Kidney epithelial cell (primary cell): ENCODE measurements at places on chromosomes 13 and 19.

DNA sequence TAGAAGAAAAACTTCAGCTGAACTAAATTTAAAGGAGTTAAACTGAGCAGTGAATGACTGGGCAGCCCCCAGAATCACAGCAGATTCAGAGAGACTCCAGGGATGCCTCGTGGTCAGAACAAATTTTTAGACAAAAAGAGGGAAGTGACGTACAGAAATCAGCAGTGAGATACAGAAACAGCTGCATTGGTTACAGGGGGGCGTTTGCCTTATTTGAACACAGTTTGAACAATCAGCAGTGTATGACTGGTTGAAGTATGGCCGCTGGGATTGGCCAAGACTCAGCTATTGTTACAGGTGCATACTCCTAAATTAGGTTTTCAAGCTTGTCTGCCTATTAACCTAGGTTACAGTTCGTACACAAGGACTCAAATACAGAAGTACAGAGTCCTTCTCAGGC, 2.2 kb upstream of the SPRYD7 start:
- DNase-seq = no peak

GRCh38 chr13:94480672-94481145, 1.2 kb upstream of the DCT start:
- peak; percentile 19 for DNase-seq

GRCh38 chr19:45153339-45154063, 7.3 kb downstream of the NKPD1 start:
- DNase-seq = no peak

GRCh38 chr13:92804346-92804745, 422.3 kb upstream of the GPC6 start:
- no peak for DNase-seq

DNA sequence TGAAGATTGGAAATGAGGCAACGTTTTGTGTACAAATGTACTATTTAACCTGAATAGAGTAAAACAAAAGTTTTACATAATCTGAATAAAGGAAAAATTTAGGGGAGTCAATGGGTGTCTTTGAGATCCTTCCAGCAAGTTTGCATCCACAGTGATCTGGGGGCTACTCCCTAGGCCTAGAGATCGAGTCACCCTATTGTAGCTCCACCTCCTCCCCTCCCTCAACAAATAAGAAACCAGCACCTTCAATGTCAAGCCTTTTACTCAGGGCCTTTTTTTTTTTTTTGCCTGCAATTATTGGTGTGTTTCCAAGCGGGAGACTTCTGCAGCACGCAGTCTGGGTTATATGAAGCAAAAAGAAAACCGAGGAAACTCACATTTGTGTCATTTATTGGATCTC, 16.3 kb upstream of the RAP2A start:
- no peak for DNase-seq

GRCh38 chr19:58558066-58558622, at the start of gene UBE2M:
Gene UBE2M, minus strand, starts transcription at chr19:58558611. Its CDS starts 230 bp downstream, at chr19:58558381.
- no peak for DNase-seq

- no peak for DNase-seq
These were observed at the start of gene SHISA2 for GRCh38 chr13:26051657-26052311. Gene SHISA2, minus strand, starts transcription at chr13:26052016. Its CDS starts 1,041 bp downstream, at chr13:26050975.

DNA sequence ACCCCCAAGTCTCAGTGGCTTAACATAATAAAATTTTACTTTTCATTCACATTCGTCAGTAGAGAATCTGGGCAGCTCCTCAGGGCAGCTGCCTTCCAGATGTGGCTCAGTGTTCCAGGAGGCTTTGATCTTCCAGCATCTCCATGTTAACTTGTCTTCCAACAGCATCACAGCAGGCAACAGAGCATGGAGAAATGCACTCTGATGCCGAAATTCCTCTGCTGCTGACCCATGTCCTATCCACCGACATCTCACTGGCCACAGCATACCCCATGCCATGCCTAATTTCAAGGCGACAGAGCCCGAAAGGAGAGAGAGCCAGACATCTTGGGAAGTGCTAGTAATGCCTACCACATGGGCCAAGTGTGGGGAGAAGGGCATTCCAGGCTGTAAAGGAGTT, 64.9 kb upstream of the MEDAG start:
- DNase-seq = peak; percentile 47

- no peak for DNase-seq
These were observed 144.0 kb downstream of the KDM4B start for GRCh38 chr19:5112681-5113575.

DNA sequence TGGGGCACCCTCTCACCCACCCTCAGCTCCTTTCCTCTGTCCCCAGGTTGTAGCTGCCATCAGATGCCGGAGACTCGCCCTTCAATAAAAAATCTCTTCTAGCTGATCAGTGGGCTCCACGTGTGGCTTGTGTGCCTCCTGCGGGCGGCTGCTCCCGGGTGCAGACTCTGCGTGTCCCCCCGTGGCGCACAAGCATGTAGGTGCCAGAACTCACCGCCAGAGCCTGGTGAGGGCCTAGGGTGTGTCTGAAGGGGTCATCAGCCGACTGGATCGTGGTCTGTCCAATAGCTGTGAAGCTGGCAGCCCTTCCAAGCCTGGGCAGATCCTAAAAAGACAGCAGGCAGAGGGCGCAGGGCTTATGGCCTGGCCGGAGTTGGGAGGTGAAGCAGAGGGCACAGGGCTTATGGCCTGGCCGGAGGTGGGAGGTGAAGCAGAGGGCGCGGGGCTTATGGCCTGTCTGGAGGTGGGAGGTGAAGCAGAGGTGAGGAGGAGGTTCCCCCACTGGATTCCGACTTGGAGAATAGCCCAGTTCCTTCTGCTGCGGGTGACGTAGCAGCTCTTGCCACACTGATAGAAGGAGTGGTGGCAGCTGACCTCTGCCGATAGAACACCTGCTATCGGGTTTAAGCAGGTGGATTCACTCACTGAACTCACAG, 11.7 kb downstream of the NOP53 start:
- no peak for DNase-seq

- DNase-seq = no peak
These were observed 9.4 kb downstream of the RFPL4AL1 start for GRCh38 chr19:55778331-55778730.

GRCh38 chr19:1397838-1398237, 3.5 kb downstream of the GAMT start:
- no peak for DNase-seq

GRCh38 chr19:31974290-31974689, 371.1 kb upstream of the ZNF507 start:
- DNase-seq = no peak

DNA sequence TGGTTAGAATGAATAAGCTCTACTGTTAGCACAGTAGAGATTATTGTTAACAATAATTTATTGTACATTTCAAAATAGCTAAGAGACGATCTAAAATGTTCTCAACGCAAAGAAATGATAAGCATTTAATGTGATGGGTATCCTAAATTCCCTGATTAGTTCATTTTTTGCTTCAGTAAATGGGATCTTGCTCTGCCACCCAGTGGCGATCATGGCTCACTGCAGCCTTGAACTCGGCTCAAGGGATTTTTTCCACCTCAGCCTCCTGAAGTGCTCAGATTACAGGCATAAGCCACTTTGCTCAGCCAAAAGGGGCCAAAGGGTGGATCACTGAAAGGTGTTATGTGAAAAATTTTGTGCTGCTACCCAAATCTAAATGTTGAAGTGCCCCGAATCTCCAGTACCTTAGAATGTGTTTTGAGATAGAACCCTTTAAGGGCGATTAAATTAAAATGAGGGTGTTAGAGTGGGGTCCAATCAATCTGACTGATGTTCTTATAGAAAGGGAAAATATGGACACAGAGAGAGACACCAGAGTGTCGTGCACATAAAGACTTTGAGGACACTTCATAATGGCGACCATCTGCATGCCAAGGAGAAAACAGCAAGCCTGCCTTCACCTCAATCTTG, 31.5 kb upstream of the ZNF766 start:
- DNase-seq = no peak

DNA sequence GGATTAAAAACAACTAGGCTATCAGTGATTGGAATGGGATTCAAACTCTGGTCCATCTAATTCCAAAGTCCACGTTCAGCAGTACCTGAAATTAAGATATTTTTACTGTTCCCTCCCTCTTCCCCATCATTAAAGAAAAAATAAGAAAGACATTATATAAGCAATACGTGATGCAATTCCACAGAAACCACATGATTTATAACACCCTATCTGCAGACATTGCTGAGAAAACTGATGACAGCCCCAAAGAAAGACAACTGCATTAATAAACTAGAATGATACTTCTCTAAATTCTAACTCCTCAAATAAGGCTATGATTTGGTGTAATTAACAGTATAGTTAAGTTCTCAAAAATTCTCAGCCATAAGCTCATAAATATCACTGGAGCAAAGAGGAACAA, 19.1 kb downstream of the LNX2 start:
- no peak for DNase-seq

DNA sequence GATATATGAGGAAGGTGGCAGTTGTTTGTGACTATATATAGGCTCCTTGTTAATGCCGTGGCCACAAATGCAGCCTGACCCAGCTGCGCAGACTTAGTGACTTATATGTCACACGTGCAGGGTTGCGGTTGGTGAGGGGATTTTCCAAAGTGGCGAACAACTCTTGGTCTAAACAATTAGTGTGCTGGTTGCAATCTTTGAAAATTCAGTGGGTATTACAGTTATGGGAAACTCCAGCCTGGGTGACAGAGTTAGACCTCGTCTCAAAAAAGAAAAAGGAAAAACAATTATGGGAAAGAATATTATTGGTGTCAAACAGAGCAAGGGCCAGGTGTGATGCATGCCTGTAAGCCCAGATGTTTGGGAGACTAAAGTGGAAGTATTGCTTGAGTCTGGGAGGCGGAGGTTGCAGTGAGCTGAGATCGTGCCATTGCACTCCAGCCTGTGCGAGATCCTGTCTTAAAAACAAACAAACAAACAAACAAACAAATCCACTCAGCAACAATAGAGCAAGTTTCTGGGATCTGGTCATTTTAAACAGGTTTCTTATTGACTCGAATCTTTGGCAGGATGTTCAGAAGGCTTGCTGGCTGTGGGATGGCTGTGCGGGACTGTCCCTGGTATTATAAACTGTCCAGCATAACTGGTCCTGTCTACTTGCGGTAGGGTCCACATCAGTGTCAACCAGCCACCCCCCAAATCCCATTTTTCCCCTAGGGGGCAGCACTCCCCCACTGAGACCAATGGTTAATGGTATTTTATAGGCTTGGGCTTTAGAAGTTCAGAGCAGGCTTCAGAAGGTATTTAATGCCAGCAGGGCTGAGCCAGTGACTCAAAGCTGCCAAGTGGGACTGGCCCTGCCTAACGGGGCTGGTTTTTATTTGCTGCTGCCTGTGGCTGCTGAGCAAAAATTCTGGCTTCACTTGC, 15.4 kb downstream of the RELB start:
- DNase-seq = no peak
